C1 segment of cervical spinal cord (tissue), 14 donors: ENCODE measurements at places on chromosomes 2 and 18.

- no peak for DNase-seq
These were observed 479.1 kb upstream of the NRXN1 start for GRCh38 chr2:51511002-51511401.

DNA sequence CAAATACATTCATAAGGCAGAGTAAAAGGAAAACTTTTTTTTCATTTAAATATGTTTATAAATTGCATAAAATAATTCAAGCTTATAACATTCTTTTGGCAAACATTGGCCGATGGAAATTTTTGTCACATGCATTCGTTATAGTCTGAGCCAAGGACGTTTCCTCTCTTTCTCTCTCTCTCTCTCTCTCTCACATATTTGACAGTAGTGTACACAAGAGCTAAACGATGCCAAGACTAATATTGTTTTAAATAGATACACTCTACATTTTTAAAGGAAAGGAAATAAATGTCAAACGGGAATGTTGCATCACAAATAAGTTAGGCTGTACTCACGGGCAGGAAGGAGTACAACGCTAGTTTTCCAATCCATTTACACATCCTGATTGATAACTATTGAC is 251.1 kb upstream of the SMIM21 start:
- no peak for DNase-seq

DNA sequence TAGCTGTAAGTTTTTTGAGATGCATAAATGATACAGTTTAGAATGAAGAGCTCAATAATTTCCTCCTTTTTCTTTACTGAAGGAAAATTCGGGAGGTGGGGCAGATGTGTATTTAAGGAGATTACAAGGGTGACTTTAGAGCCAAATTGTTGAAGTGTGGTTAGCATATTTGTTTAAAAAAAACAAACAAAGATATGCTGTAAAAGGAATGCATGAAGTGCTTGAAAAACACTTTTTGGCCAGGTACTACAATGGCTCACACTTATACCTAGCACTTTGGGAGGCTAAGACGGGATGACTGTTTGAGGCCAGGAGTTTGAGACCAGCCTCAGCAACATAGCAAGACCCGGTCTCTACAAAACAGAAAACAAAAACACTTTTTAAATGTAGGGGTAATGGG is 38.4 kb downstream of the CD302 start:
- no peak for DNase-seq

- DNase-seq, result no peak
These were observed 144.9 kb upstream of the ID2 start for GRCh38 chr2:8536686-8537561.

- no peak for DNase-seq
These were observed 114.6 kb downstream of the TLK1 start for GRCh38 chr2:171046048-171046560.

- DNase-seq, result no peak
These were observed 14.5 kb downstream of the RNF144A start for GRCh38 chr2:6931753-6932152.

GRCh38 chr18:3411854-3412268 is 38.1 kb upstream of the TGIF1 start:
- DNase-seq, result no peak

- no peak for DNase-seq
These were observed 188.9 kb downstream of the LDLRAD4 start for GRCh38 chr18:13407484-13407883.

DNA sequence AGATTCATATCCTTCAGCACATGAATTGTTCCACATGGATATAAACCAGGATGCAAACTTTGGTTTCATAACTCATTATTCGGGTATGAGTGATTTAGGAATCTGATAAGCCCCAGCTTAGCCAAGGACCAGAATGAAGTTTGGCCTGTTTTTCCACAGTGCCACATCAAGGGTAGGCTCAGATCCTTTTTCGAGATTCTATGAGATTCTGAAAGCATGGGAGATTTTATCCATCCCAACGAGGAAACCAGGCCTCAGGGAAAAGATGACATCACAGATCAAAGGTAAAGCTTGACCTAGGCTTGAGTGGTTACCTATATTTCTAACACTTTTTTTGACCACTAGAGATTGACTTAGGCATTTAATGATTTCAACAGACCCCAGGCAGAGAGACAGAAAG is 590.8 kb upstream of the PKDCC start:
- DNase-seq, result no peak

DNA sequence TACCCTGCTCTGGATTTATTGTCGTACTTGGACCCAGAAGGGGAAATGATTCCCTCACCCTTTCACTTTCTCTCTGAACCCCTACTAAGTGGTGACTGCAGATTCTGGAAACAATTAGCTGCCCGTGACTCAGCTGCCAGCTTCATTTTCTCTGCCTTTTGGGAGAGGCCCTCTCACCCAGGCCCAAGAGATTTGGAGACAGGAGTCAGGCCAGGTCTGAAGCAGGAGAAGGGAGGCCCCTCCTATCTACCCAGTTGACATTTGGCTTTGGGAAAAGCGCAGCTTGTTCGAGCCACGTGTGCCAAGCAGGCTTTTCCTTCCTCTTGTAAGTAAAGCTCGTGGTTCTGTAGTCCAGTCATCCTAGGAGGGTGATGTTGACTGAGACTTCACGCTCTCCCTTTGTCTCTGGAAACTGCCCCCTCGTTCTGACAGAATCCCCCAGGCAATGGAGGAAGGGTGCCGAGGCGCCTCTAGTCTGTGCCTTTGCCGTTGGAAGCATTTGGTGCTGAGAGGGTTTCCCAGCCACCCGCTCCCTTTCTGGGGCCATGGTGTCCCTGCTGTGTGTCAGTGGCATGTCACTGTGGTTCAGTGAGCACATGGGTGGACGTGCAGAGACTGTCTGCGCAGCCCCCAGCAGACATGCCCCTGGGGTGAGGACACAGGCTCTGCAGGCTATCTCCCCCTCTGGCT is 8.6 kb downstream of the OXER1 start:
- no peak for DNase-seq

- no peak for DNase-seq
These were observed 40.6 kb downstream of the GREB1 start for GRCh38 chr2:11574176-11575046.

GRCh38 chr2:239825705-239825979 is 199.5 kb downstream of the NDUFA10 start:
- DNase-seq, result no peak

GRCh38 chr18:63907664-63908063 is at the start of gene SERPINB10:
Gene SERPINB10 (plus strand): TSS chr18:63907958. CDS start chr18:63915511, 7,553 bp downstream.
- no peak for DNase-seq
